ENCODE measurements at places on chromosomes 13 and 19. TPM values are rescaled to one million over a fixed set of nuclear protein-coding genes. Genes with fewer than 3 reads are reported as not detected.

TFPT gene
- total RNA-seq = 12.3 TPM

ZNF528 gene
- total RNA-seq = 2.0 TPM

LENG9 gene
- 0.58 TPM for total RNA-seq

IRGC gene
- not detected for total RNA-seq

ZNF226 gene
- 8.2 TPM for total RNA-seq

ENOX1 gene
- not detected for total RNA-seq

ZNF324 gene
- 16.4 TPM for total RNA-seq

MYDGF gene
- total RNA-seq = 96.7 TPM

ZNF20 gene
- total RNA-seq = 3.2 TPM

SHISA2 gene
- total RNA-seq = not detected

ATP1A3 gene
- 0.56 TPM for total RNA-seq

VWA8 gene
- 17.3 TPM for total RNA-seq

SBNO2 gene
- total RNA-seq = 46.2 TPM

LGALS14 gene
- total RNA-seq = not detected

SLC7A9 gene
- not detected for total RNA-seq

ZNF536 gene
- total RNA-seq = not detected

OR7A5 gene
- not detected for total RNA-seq

PLK5 gene
- total RNA-seq = not detected

RFPL4A gene
- total RNA-seq = 0.16 TPM

METTL21C gene
- not detected for total RNA-seq

ZNF320 gene
- 14.2 TPM for total RNA-seq

FAM216B gene
- total RNA-seq = not detected

Measured in K562 (cell line).